ENCODE measurements at places on chromosomes 16 and 17. TPM values are rescaled to one million over a fixed set of nuclear protein-coding genes. Genes with fewer than 3 reads are reported as not detected.

GRCh38 chr17:6352016-6352415, 82.9 kb downstream of the AIPL1 start:
- DNase-seq, result peak; percentile 45

GRCh38 chr17:45385331-45385997, 47.2 kb downstream of the ARHGAP27 start:
- DNase-seq, result peak; percentile 97

DNA sequence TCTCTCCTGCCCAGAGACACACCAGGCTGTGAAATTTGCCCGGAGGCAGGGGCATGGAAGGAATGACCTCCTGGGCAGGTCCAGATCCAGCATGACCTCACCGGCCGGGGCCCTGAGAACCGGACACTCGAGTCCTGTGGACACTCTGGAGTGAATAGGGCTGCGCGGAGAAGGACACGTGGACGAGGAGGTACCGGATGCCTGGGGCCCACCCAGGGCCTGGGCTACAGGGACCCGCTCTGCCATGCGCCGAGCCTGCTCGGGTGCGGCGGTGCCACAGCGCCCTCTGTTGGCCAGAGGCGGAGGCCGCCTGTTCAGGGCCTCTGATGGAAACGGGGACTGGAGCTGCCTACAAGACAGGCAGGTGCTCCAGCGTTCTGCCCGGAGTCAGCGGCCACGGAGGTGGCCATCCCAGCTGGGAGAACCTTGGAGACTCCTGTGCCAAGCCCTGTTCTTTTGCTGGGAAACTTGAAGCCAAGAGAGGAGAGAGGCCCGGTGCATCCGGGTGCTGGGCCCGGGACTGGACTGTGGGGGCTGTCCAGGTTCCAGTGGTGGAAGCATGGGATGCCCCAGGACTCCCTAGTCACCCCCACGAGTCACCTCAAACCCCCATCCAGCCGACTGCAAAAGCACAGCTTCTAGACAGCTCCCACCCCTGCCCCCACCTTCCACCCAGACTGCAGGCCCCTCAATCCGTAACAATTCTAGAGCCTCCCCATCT, 19.3 kb upstream of the NXPH3 start:
- DNase-seq, result no peak

DNA sequence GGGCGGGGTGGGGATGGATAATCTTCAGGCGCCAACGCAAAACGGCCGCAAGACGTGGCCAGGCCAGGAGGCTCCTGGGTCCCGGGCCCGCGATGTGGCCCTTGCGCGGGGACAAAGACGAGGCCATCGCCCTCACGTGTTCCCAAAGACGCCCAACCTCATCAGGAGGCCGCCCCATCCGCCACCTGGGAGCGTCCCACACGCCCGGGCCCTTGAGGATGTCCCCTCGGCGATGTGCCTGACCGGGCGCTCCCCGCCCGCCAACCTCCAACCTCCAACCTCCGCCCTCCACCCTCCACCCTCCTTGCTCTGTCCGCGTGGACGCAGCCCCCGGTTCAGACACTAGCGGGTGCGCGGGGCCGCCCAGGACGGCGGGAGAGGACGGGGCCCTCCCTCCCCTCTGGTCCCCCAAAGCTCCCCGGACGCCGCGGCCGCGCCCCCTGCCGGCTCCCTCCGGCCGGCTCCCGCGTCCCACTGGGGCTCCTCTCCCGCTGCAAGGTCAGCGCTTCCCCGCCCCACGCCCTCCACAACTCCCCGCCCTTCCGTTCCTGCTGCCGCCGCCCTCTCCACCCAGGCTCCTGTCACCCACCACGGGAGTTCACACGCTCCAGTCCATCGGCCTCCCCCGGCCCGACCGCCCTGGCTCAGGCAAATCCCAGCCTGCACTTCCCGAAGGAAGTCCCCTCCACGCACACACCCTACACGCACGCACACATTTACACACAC, 250.8 kb upstream of the RPL38 start:
- no peak for DNase-seq

DNA sequence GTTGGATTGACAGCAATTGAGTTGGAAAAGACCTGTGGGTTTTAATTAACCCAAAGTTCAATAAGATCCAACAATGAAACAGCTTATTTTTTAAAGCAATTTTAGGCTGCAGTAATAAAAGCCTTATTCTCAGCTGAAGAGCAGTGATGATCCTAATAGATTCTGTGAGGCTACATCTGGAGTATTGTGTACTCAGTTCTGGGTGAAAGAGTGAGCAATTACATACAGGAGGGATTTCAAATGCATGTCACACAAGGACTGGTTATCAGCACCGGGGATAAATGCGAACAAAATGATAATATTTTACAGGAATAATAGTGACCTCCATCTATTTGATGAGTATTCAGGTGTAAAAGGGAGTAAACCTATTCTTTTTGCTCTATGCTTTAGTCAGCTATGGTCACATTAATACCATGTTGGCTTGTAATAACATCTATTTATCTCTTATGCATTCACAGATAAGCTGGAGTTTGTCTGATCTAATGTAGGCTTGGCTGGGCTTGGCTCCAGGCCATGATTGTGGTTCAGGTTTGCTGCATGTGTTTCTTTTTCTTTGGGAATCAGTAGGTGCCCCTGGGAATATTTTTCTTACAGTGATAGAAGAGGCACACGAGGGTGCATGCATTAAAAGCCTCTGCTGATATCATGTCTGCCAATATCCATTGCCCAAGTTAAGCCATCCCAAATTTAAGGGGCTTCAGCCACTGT, 22.2 kb upstream of the TOX3 start:
- DNase-seq, result no peak

DNA sequence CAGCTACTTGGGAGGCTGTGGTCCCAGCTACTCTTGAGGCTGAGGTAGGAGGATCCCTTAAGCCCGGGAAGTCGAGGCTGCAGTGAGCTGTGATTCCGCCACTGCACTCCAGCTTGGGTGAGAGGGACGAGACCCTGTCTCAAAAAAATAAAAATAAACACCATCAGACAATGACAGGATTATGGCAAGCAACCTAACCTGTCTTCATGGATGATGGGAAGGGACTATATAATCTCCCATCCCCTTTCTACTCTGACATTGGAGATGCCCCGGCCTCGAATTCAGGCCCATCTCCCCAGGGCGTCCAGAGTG, 893 bp downstream of the TRIM25 start:
- DNase-seq, result no peak

GRCh38 chr17:66533572-66533971, 231.2 kb downstream of the PRKCA start:
- no peak for DNase-seq

DNA sequence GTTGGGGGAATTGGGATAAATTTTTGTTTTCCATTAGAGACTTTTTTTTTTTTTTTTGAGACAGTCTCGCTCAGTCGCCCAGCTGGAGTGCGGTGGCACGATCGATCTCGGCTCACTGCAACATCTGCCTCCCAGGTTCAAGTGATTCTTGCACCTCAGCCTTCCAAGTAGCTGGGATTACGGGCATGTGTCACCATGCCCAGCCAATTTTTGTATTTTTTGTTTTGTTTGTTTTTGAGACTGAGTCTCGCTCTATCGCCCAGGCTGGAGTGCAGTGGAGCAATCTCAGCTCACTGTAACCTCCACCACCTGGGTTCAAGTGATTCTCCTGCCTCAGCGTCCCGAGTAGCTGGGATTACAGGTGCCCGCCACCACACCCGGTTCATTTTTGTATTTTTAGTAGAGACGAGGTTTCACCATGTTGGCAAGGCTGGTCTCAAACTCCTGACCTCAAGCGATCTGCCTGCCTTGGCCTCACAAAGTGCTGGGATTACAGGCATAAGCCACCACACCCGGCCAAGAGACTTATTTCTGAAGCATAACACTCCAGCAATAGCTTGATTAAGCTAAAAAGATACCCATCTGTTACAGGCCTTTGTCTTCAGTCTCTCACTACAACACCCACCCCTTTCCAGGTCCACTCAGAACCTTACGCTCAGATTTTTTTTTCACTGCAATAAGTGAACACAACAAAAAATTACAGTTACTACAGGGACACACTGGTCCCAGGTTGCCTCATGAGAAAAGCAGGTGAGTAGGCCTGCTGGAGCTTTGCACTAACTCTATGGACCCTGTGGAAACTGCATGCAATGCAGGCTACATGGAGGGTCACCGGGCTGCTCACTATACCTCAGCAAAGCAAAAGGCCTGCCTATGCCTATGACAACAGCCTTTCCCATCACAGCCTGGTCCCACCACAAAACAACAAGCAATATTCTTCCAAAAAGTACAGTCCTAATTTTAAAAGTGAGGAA, 34.6 kb downstream of the KANSL1 start:
- DNase-seq, result no peak

GRCh38 chr16:698911-699671, 6.5 kb downstream of the FBXL16 start:
- DNase-seq, result no peak

DNA sequence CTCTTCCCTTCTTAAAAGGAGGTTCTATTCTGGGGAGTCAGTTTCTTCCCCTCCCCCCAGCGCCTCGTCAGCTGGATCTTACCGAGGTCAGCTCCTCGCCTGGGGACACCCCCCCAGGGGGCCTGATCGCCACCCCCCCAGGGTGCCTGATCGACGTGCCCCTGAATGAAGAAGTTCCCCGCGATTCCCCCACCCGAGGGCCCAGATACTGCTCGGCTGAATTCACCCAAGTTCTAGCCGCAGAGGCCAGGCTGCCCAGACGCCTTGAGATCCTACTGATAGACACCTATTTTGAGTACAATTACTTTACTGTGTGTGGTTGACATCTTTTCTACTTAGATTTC, 1.4 kb downstream of the RAB11FIP3 start:
- no peak for DNase-seq

- DNase-seq, result no peak
Observed at GRCh38 chr16:15792563-15792971, 64.3 kb downstream of the MYH11 start.

GRCh38 chr17:74527081-74527480, 4.2 kb downstream of the CD300LB start:
- DNase-seq, result peak; percentile 68

- no peak for DNase-seq
Observed at GRCh38 chr16:74455213-74455612, 33.9 kb upstream of the CLEC18B start.

DNA sequence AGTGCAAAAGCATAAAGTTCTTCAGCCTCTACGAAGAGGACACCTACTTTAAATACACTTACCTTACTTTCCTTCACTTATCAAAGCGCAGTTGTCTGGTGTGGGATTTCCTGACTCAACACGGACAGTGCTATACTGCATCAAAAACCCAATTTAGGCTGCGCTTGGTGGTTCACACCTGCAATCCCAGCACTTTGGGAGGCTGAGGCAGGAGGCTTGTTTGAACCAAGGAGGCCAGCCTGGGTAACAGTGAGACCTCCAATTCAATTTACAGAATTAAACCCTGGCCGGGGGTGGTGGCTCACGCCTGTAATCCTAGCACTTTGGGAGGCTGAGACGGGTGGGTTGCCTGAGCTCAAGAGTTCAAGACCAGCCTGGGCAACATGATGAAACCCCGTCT, 4.1 kb downstream of the JMJD6 start:
- no peak for DNase-seq

- no peak for DNase-seq
Observed at GRCh38 chr17:12646761-12647422, 18.8 kb upstream of the MYOCD start.

DNA sequence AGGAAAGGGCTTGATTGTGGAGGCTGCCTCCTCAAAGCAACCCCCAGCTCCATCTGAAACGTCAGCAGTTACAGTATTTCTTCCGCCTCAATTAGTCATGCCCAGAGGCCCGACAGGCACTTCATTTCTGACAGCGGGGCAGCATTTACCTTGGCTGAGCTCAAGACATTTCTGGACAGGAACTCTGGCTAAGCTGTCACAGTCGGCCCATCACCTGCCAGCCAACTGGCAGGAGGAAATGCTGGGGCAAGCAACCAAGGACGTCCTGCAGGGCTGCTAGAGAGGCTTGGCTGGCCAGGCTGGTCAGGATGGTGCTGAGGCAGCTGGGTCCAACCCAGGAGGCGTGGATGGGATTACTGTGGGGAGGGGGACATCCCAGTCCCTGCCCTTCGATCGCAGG, 27.8 kb downstream of the PLXDC1 start:
- DNase-seq, result no peak

GRCh38 chr16:11684231-11685025, 16.2 kb downstream of the SNN start:
- DNase-seq, result no peak

Gene C16orf89
- 1.5 TPM for total RNA-seq

Gene CES3
- 0.23 TPM for total RNA-seq

Gene CD7
- total RNA-seq, result not detected

Gene PIGL
- total RNA-seq, result 10.0 TPM

Gene ITGA2B
- 1.7 TPM for total RNA-seq
